ENCODE measurements at places on chromosomes 3 and 15.

GRCh38 chr3:71299160-71299559 lies 284.4 kb downstream of the FOXP1 start:
- no peak for DNase-seq

DNA sequence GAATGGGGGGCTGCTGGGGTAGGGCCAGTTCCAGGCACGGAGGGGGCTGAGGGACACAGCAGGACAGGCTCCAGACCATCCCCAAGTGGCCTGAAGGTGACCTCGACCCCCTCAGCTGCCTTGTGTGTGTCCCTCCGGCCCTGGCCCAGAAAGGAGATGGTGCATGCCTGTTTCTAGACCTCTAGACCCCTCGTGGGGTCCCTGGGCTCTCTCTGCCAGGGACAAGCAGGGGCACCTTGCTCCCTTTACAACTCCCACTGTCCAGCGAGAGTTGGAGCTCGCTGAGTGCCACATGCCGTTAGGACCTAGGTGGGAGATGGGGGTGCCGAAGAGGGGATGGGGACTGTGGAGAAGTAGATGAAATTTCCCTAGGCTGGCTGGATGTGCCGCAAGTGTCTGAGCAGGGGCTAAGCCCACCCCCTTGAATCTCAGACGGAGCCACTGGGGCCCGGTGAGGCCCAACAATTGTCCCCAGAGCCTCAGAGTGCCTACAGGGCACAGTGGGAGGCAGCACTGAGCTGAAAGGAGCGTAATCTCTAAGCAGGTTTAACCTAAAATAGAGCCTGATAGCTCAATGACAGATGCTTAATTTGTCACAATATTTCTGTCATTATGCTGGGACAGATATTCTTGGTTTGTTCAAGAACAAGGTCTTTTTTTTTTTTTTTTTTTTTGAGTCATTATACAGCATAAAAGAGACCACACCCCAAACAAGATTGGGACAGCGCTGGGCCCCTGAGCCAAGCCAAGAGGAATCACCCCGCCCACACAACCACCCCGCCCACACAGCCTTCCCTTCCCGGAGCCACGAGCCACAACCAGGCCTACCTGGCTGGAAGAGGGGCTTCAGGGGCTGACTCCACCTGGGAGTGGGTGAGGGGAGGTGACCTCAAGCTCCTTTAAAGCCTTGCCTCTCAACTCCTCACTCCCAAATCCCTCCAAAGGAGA lies 23.6 kb upstream of the KLF13 start:
- peak; percentile 59 for DNase-seq

DNA sequence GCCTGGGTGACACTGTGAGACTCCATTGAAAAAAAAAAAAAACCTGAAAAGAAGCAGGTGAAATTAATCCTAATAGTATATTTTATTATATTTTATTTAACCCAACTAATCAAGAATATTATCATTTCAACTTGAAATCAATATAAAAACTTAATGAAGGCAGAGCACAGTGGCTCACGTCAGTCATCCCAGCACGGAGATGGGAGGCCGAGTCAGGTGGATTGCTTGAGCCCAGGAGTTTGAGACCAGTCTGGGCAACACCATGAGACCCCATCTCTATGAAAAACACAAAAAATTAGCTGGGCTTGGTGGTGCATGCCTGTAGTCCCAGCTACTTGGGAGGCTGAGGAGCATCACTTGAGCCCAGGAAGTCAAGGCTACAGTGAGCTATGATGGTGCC lies 33.3 kb upstream of the SLC41A3 start:
- no peak for DNase-seq

DNA sequence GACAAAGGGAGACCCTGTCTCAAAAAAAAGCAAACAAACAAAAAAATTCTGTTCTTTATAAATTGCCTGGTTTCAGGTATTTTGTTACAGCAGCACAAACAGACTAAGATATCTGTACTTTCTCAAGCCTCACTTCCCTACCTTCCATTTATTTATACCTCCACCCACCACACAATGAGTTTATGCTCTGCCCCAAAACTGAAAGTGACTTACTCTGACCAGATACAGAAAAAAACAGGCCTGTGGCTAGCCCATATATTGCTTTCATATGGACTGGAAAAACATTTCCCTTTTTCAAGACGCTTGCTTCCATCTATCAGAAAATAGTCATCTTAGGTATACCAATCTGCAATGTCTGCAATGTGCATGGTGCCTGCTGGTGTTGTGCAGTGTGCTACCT lies 8.7 kb upstream of the GPD1L start:
- DNase-seq: no peak

- no peak for DNase-seq
These were observed 4.6 kb upstream of the CCK start for GRCh38 chr3:42270561-42270960.

DNA sequence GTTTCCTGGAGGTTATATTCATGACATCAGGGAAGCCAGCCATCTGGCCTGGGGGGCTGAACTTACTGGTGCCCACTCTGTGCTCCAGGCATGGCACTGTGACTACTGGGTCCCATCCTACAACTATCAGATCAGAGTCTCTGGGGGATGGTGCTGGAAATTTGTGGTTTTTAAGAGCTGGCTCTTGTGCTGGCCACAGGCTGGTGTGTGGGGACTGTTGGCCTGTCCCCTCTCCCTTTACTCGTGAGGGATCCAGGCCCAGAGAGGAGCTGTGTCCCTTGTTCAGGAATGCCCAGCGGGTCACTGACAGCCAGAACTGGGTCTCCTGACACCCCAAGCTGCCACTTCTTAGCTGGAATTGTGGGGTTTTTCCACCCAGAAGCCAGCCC lies 44.5 kb upstream of the SEC22A start:
- DNase-seq: peak; percentile 22

GRCh38 chr3:14146381-14147065 lies 21.7 kb downstream of the TMEM43 start:
- no peak for DNase-seq

DNA sequence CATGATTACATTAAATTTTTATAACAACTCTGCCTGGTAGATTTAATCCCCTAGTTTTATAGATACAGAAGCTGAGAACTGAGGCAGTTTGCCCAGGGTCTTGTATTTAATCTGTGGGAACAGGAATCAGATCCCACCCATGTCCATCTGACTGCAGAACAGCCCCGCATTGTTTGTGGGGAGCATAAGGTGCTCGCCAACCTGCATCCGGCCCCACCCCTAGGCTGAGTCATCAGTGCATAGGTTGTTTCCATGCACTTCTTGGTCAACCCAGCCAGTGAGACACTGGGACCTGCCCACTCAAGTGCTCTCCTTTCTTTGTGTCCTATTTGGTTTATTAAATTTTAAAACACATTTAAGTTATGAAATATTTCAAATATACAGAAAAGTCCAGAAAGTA lies 266.2 kb downstream of the OPA1 start:
- no peak for DNase-seq

GRCh38 chr3:152325136-152325535 lies 56.4 kb downstream of the MBNL1 start:
- no peak for DNase-seq

GRCh38 chr3:132161608-132162007 lies 126.8 kb upstream of the CPNE4 start:
- no peak for DNase-seq

GRCh38 chr3:83216919-83217594 lies 1455.6 kb upstream of the GBE1 start:
- no peak for DNase-seq

GRCh38 chr15:39338251-39338650 lies 242.6 kb upstream of the THBS1 start:
- DNase-seq: no peak

- DNase-seq: peak; percentile 16
These were observed 120.4 kb upstream of the EIF1B start for GRCh38 chr3:40189118-40189517.

- DNase-seq: no peak
These were observed 132.2 kb downstream of the GREM1 start for GRCh38 chr15:32849769-32850668.

- no peak for DNase-seq
These were observed 47.3 kb downstream of the P3H2 start for GRCh38 chr3:190073264-190074008.

GRCh38 chr3:61893840-61894566 lies 332.6 kb downstream of the PTPRG start:
- no peak for DNase-seq

DNA sequence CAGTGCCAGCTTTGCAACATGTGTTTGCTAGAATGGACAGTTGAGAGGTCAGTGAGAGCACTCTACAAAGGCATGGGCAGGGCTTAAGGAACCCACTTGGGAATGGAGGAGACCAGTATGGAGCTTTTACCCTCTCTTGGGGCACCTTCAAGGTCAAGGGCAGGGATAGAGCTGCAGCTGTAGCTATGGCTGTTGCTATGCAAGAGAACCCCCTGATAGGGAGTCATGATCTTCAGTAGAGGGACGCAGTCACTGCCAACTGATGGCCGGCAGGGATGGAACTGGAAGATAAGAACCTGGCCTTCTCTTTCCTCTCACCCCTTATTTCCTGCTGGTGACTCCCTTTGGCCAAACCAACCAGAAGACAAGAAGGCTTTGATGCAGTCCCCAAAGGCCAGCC lies 40.3 kb downstream of the THSD4 start:
- no peak for DNase-seq

DNA sequence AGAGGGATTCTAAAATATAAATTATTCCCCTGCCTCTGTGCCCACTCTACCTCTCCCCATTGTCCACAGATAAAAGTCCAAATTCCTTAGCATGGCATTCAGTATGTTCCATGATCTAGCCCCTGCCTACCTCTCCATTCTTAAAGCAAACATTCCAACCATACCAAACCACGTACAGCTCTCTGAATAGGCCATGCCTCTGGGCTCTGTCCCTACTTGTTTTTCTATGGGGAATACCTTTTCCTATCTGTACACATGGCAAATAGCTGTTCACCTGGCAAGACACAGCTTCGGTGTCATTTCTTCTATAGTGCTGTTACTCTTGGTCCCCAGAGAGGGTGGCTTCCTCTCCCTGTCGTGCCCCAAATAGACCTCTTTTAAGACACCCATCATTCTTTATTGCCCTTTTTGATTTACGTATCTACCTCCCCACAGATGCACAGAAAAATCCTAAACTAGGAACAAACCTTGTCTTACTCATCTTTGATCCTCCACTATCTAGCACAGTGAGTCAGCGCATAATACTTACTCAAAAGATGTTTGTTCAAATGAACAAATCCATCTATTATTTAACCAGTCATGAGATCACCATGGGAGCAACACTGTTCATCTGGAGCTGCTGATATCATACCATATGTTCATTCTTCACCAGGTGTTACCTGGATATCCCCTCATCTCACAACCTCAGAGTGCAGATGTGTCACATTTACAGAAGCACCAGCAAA lies 329.8 kb downstream of the THSD4 start:
- DNase-seq: no peak

GRCh38 chr3:190004656-190005055 lies 116.0 kb downstream of the P3H2 start:
- DNase-seq: no peak

DNA sequence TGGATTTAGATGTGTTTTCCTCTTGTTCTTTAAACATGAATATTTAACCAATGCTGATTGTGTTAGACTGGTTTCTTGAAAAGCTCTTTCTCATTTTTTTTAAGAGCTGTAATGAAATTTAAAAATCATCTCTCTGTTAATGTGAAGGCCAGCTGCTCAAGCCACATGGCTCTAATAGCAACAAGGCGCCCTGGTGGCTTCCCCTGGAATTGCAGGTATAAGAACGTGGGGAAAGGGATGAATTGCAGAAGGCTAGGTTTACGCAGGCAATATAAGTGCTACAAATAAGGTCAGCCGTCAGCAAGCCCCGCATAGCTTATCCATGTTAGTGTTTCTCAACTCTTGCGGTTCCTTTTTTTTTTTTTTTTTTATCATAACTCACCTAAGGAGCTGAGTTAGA lies 108.5 kb downstream of the SAMMSON start:
- DNase-seq: peak; percentile 41

GRCh38 chr3:140344601-140345205 lies 333.2 kb upstream of the TRIM42 start:
- DNase-seq: no peak

DNA sequence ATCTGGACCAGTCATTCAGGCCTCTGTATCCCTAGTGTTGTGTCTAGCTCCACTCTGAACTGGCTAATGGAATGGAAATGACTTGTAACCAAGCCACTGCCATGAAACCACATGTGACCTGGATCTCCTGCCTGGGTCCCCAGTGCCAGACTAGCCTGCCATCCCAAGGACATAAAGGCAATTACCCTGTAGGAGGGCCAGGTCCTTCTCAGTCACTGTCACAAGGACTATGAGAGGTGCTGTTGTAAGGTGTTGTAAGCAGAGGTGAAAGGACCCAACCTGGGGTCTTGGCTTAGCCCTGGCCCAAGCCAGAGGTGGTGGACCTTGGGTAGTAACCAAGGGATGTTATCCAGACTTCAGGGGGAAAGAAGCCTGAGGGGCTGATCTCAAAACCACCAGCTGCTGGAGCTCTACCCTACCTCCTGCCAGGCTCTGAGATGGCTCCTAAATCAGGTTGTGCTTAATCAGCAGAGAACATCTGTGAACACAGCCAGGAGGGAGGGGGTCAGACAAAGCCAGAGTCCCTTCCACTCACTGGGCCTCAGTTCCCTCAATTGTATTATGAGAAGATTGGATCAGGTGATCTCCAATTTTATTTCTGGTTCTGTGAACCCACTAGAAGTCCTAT lies 15.7 kb upstream of the KLHL24 start:
- DNase-seq: no peak

- no peak for DNase-seq
These were observed 9.0 kb downstream of the PIF1 start for GRCh38 chr15:64816452-64816851.

DNA sequence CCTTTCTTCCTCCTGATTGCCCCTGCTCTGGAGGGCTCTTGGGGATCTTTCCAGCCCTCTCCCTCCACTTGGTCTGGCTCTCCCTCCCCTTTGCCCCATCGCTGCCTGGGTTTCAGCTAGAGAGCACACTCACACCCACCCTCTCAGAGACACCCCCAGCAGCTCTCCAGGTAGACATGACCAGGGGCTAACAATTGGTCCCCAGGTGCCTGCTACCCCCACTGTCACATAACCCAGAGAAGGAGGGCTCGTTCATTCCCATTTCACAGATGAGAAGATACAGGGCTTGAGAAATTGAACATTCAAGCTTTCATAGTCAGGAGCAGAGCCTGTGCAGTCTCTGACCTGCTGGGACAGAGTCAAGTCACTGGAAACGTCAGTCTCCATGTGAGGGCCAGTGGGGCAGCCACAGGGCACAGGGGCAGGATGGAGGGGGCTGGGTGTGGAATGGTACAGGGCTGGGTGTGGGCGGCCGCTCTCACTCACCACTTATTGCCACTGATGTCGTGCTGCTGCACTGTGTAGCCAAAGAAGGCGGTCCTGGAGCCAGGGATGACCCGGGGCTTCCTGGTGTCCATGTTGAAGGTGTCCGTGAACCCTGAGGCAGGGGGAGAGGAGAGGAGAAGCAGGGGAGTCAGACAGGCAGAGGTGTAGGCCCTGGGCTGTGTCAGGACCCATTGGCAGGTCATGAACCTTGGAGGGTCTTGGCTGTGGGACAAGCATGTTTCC lies 29.4 kb downstream of the ITGA11 start:
- no peak for DNase-seq
